RKO (cell line): ENCODE measurements at places on chromosomes 4 and X.

- DNase-seq: no peak
Measured at GRCh38 chr4:99025506-99025905, 30.0 kb downstream of the METAP1 start.

DNA sequence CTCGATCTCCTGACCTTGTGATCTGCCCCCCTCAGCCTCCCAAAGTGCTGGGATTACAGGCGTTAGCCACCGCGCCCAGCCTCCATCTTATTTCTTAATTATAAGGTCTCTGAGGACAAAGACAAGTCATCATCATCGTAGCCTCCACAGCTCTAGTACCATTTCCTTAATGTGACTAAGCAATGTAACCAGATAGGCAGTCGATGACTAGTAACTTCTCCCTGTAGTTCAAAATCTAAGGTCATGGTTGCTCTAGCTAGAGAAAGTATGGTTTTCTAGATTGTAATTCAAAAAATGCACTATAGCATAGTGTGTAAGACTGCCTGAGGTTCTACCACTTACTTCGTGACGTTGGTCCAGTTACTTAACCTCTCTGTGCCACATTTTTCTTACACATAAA is 6.9 kb downstream of the SLC39A8 start:
- DNase-seq: peak; percentile 16

- DNase-seq: no peak
Measured at GRCh38 chr4:73585345-73585744, 34.9 kb downstream of the RASSF6 start.

DNA sequence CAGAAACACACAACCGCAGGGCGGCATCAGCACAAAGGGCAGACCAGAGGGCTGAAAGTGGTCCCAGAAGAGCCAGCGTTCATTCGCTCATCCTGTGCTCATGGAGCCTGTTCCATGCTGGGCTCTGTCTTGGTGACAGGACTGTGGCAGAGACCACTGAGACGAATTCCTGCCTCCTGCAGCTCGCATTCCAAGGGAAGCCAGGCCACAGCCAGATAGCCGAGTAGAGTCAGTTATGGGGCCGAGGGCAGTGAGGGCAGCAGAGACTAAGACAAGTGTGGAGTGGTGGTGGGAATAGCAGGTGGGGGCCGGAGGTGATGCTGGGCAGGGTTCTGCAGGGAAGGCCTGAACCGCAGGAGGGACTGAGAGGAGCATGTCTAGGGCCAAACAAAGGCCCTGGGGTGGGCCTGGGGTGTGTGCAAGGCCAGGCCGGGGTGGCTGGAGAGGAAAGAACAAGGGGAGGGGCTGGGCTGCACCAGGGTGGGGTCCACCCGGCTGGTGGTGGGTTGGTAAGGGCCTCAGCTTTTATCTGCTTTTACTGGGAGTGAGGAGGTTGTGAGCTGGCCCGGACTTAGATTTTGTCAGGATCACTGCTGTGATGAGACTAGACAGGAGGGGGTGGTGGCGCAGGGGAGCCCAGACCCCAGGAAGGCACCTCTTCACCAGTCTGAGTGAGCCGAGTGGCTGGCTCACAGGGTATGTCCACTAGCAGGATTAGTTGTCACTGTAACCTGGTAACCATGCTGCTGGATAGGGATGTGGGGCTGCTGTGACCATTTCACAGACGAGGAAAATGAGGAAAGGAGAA is 6.3 kb downstream of the PSAPL1 start:
- no peak for DNase-seq

GRCh38 chrX:102599951-102600579 is 750 bp downstream of the ARMCX5 start:
- DNase-seq: peak; percentile 29

- DNase-seq: no peak
Measured at GRCh38 chrX:34656842-34657725, at the start of gene TMEM47. TSS of gene TMEM47 (minus strand) at chrX:34657285. CDS start at chrX:34657029, 256 bp downstream.

- DNase-seq: no peak
Measured at GRCh38 chr4:20831746-20832145, 131.5 kb downstream of the PACRGL start.

DNA sequence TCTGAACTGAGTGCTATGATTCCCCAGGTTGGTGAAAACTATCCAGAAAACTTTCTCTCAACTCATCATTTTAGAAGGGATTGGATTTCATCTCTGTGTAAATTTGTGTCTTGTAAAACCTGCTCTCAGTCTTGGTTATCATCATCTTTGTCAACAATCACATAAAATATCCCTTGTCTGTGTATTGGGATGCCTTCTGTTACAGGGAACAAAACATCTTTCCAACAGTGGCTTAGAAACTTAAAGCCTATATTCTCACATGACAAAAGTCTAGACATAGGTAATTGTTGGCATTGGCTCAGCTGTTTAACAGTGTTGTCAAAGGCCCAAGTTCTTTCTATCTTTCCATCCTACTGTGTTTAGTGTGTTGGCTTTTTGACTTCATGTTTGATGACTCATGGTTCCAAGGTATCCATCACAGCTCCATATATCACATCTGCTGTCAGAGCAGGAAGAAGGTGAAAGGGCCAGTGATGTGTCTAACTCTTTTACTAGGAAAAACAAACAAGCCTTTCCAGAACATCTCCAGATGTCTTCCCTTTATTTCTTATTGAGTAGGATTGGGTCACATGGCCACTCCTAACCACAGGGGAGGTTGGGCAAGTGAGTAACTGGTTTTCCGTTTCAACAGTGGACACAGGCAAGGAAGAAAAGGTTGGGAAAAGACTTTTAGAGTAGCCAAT is 65.0 kb downstream of the PHEX start:
- DNase-seq: no peak

- DNase-seq: no peak
Measured at GRCh38 chr4:183527326-183527725, 22.5 kb downstream of the ING2 start.

DNA sequence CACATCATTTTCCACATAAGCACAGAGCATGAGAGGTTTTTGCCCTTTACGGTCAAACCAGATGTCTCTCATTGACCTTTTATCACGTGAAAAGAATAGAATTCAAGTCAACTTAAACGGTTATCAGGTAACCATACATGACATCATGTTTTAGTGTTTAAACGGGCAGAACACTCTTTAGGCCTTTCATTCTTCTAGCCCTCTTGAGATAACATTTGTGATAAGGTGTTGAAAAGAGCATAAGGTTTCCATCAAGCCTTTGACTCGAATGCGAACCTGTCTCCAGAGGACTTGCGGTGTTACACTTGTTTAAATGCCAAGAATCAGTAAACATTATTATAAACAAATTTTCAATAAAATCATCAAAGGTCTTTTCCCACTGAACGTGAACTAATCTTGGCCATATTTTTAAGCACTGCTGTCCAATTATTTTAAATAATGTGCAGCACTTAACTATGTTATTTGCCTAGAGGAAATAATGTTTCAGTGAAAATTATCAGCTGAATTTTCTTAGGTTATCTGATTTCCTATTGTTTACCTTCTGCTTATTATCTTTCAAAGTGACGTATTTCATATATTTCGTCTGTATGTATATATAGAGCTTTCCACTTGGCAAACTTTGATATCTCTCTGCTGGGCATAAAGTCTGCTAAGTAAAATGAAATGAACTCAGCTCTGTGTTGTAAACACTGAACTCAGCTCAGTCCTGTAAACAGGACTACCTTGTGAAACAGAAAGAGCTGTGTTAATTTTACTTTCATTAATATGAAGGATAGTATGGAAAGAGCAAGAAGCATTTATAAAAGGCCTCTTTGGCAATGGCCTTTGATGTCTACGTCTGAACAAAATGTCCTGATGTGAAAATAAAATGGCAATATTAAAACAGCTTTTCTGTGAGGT is 33.3 kb downstream of the TENM3 start:
- no peak for DNase-seq

- no peak for DNase-seq
Measured at GRCh38 chr4:7850489-7850888, 89.2 kb downstream of the AFAP1 start.

GRCh38 chr4:77286906-77287305 is 129.9 kb downstream of the CCNG2 start:
- DNase-seq: no peak

DNA sequence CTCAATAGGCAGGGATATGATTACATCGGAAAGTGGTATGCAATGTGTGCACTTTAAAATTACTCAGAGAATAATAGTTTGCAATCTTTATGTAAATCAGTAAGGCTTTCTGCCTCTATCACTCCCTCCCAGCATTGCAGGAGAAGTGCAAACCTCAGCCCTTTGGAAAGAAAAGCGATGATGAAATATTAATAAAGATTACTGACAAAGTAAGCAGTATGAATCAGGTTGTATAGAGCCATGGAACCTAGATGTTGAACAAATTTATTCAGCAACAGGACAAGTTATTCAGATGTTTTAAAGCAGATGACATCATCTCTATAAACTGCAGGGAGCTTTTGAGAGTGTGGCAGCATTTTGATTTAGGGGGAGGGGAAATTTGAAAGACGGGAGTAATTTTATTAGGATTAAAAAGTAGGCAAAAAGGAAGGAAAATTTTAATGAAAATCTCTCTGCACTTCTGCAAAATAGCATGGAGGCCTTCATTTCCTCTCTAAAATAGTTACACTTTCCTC is 631.7 kb upstream of the GRIA3 start:
- no peak for DNase-seq

DNA sequence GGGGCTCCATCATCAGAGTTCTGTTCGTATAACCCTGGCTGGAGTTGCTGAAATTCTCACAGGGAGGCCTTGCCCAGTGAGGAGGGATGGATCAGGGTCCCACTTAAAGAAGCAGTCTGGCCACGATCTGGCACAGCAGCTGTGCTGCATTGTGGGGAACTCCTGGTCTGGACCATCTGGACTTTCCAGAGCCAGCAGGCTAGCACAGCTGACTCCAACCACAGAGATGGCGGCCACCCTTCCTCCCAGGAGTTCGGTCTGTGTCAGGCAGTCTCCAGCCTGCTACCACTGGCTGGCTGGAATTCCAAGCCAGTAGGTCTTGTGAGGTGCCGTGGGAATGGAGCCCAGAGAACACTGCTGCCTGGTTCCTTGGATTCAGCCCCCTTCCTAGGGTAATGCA is 62.0 kb downstream of the SLAIN2 start:
- no peak for DNase-seq

GRCh38 chrX:15781961-15782699 is 8.2 kb upstream of the ZRSR2 start:
- no peak for DNase-seq

DNA sequence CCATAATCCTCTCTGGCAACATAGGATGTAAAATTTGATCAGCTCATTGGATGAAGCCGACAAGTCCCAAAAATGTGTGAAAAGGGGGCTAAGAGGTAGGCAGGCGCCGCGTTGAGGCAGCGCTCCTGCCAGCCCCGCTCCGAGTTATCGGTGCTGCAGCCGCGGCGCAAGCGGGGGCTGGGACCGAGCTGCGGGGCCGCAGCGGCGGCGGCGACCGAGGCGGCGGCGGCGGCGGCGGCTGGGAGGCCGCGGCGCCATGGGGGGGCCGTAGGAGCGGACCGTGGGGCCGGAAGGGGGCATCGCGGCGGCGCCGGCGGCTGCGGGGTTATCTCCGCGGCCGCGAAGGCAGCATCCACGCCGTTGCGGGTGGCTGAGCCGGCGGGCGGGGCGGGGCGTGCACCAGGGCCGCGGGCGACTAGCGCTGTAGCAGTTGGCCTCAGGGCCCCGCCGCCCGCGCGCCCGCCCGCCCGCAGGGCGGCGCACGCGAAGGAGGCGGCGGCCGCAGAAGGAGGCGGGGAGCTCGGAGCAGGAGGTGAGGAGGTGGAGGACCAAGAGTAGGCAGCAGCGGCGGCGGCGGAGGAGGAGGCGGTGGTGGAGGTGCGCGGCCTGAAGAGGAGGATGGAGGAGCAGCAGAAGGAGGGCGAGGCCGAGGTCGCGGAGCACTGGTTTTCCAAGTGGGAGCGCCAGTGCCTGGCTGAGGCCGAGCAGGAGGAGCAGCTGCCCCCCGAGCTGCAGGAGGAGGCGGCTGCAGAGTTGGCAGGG is 126.0 kb upstream of the CXorf66 start:
- no peak for DNase-seq

DNA sequence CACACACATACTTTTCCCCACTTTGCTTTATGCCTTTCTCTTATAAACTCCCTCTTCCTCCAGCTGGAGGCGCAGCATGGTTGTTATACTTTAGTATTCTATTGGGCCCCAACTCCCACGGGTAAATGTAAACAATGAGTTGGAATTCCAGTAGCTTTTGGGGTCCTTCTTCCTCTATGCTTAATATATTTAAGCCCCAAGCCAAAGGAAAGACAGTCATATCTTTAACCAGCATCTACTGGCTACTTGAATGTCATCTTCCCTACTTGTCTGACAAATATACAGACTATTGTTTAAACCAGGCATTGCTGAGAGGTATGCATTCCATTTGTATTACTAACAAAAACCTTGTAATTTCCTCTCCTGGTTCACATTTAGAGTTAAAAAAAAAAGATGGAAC is 72.9 kb downstream of the WDR19 start:
- DNase-seq: peak; percentile 8

- DNase-seq: no peak
Measured at GRCh38 chrX:80014141-80014940, at the start of gene TBX22. TSS of gene TBX22 (plus strand) at chrX:80014753. CDS start at chrX:80022270, 7,517 bp downstream.

DNA sequence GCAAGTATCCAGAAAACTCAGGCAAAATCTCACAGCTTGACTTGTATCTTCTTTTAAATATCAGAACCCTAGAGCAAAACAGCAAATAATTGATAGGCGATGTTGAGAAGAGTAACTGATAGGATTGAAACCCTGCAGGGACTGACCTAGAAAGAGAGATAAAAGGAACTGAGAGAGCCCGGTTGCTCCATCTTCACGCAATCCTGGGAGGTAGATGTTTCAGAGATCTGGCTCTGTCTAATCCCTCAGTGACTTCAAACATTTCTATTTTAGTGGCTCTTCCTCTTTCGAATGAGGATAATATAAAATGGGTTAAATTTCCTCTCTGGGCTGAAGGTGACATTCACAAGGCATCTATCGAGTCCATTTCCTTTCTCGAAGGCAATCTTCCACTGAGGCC is 39.3 kb upstream of the RPL34 start:
- no peak for DNase-seq

DNA sequence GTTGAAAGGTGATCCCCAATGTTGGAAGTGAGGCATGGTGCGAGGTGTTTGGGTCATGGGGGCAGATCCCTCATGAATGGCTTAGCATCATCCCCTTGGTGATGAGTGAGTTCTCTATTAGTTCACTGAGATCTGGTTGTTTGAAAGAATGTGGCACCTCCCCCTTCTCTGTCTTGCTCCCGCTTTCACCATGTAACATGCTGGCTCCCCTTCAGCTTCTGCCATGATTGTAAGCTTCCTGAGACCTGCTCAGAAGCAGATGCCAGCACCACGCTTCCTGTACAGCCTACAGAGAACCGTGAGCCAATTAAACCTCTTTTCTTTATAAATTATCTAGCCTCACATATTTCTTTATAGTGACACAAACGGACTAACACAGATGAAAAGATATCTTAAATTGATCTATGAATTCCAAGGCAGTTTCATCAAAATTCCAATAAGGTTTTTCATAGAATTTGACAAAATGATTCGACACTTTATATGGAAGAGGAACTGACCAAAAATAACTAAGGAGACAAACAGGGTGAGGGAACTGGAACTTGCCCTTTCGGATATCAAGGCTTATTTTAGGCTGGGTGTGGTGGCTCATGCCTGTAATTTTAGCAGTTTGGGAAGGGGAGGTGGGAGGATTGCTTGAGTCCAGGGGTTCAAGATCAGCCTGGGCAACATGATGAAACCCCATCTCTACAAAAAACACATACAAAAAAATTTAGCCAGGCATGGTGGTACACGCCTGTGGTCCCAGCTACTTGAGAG is 56.9 kb upstream of the OGT start:
- no peak for DNase-seq
